ENCODE measurements at places on chromosomes 4 and X. TPM values are rescaled to one million over a fixed set of nuclear protein-coding genes. Genes with fewer than 3 reads are reported as not detected.

Gene HTN3
- polyA plus RNA-seq = not detected

Gene PJA1
- polyA plus RNA-seq = 33.3 TPM

Gene CDX4
- not detected for polyA plus RNA-seq

Gene TKTL1
- polyA plus RNA-seq = not detected

Gene EVC
- polyA plus RNA-seq = 9.3 TPM

Gene MAML3
- polyA plus RNA-seq = 1.5 TPM

Gene GAGE12F
- not detected for polyA plus RNA-seq

Gene PLXNB3
- 0.38 TPM for polyA plus RNA-seq

Gene SSX4
- not detected for polyA plus RNA-seq

Gene ARHGAP36
- polyA plus RNA-seq = not detected

Gene LUZP4
- polyA plus RNA-seq = not detected

Gene CSTF2
- polyA plus RNA-seq = 4.0 TPM
